ENCODE measurements at places on chromosomes 6 and 20.

GRCh38 chr20:45911486-45912343, at the start of gene PLTP:
Gene PLTP (minus strand): TSS chr20:45912155. CDS start chr20:45911452, 703 bp downstream.
- peak; percentile 25 for DNase-seq

DNA sequence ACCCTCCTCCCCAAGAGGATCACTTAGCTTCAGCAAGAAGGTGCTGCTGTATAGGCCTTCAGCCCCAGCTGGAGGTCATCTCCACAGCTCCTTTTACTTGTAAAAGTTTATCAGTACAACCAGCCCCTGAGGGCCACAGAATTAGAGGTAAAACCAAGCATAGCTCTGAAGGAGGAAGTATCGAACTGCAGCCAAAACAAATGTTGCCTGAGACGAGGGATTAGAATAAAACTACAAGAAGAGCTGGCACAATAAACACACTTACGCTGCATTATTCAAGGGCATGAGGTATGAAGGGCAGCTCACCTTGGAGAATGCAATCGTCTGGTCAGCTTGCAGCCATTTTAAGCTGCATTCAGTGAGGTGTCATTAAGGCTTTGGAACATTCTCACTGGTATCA, 21.1 kb upstream of the FOXQ1 start:
- DNase-seq, result no peak

DNA sequence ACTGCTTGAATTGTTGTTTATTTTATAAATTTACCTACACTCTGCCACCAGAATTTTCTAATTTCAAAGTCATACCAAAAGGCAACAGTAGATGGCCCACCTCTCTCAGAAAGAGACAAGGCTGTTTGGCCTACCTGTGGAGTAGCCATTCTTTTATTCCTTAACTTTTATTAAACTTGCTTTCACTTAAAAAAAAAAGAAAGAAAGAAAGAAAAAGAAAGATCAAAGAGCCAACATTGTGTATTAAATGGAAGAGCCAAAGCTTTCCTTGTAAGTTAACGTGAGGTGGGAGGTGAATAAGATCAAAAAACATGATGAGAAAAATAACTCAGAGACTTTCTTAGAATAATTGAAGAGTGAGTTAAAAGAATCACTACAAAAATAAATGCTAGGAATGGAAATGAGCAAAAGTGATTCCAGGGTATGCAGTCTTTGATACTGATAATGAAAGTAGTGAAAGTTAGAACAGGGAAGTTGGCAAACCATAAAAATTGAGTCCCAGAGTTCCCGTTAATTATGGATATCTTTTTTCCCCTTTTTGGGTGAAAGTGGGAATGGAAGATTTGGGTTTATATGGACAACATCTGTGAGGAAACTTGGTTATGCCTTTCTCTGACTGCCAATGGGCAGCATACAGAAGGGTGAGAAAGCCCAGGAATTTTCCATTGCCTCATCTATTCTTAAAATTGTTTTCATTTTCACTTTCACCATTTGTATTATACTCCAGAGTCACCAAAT, 35.9 kb upstream of the MYB start:
- no peak for DNase-seq

DNA sequence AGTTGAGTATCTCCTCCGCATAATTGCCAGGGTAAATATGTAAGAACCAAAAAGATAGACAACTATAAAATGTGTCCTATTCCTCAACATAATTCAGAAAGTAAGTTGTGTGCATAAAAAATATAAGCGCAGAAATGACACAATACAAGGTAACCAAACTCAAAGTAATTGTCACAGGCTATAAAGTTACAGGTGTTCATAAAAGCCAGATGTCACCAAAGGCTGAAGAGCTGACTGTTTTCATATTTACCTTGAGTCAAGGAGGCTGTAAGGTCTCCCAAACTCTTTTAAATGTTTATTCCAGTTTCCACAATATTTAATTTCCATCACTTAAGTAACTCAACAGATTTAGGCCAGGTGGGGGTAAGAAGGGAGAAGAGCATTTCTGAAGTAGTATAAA, 192.2 kb upstream of the MARCKS start:
- DNase-seq, result no peak

DNA sequence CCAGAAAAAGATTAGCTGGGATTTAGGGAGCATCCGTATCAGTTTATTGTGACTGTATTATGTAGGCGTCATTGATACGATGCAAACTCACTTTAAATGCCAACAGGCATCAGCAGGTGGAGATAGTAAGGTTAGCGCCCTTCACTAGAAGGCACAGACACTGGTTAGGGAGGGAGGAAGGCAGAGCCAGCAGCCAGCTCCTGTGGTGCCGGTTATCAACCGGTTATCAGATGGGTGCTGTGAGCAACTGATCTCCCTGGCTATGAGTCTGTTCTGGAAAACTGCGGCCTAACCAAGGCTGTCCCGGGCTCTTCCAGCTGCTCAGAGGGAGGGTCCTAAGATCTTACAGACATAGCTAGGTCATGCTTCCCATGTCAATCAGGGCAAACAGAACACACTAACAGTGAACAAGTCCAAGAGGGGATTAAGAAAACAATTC, 47.5 kb upstream of the CD93 start:
- DNase-seq, result no peak

- no peak for DNase-seq
These were observed 167.8 kb downstream of the LRFN2 start for GRCh38 chr6:40419377-40419776.

DNA sequence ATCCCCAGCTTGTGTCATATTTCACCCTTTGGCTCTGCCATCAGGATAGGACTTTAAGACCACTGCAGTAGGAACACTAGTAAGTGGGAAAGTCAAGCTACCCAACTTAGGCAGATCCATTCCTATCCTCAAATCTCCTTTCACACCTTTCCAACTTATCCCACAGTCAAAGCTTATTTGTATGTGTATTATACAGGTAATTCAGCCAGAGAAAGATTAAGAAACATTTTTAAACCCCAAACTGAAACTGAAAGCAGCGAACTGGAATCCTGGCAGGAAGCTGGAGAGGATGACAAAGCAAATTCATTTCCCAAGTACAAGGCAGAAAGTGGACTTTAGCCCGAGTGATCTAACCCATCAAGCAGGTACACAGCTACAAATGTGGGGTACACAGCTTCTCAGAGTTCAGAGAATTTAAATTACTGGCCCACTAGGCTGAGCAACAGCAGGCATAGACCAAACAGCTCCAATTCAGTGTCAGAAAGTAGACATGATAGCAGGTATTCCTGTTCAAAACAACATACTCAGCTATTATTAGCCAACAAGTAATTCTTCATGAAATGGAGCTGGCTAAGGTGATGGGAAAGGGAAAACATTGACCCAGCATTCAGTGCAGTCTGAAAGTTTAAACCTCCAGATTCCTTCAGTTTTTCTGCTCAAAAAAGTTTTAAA, 39.1 kb downstream of the ILRUN start:
- DNase-seq, result no peak

GRCh38 chr6:31903957-31904356, 2.1 kb upstream of the ZBTB12 start:
- no peak for DNase-seq

DNA sequence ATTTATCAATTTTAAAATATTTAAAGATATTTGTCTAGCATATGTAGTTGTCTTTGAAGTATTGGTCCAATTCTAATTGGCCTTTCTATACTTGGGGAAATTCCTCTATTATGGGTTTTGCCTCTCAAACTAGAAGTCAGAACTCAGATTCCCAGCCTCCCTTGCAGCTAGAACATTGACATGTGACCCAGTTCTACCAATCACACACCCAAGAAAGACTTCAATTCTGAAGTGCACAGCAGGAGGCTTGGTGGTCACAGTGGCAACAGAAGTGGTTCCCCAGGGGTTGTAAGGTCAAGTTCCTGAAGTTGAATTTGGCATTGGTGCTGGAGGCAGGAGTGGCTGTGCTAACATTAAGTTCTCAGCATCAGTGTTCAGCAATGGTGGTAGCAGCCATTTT, 14.8 kb upstream of the FKBP5 start:
- no peak for DNase-seq

GRCh38 chr6:109705258-109705657, 14.2 kb downstream of the FIG4 start:
- peak; percentile 68 for DNase-seq

DNA sequence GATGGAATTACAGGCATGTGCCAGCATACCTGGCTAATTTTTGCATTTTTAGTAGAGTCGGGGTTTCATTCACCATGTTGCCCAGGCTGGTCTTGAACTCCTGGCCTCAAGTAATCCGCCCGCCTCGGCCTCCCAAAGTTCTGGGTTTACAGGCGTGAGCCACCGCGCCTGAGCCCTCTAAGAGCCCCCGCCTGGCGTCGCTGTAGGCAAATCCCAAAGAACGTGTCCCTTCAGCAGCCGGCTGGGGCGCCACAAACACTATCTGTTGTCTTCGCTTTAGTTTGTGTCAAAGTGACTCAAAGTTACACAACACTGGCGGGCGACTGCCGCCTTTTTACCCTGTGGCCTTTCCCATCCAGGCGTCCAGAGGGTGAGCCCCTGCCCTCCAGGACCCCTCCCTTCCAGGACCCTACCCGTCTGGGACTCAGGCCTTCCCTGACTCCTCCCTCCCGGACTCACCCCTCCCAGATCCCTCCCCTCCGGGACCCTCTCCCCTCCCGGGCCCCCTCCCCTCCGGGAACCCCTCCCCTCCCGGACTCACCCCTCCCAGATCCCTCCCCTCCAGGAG, 940 bp upstream of the ADRM1 start:
- DNase-seq, result peak; percentile 84

- no peak for DNase-seq
These were observed 123.8 kb upstream of the MLN start for GRCh38 chr6:33927616-33928015.

- DNase-seq, result no peak
These were observed 37.9 kb downstream of the PRDM1 start for GRCh38 chr6:106124015-106124414.

DNA sequence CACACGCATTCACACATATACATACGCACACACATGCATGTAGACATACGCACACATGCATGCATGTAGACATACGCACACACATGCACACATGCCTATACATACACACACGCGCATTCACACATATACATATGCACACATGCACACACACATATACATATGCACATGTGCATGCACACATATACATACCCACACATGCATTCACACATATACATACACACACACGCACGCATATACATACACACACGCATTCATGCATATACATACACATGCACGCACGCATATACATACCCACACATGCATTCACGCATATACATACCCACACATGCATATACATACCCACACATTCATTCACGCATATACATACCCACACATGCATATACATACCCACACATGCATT, 80.5 kb downstream of the WDR27 start:
- no peak for DNase-seq

DNA sequence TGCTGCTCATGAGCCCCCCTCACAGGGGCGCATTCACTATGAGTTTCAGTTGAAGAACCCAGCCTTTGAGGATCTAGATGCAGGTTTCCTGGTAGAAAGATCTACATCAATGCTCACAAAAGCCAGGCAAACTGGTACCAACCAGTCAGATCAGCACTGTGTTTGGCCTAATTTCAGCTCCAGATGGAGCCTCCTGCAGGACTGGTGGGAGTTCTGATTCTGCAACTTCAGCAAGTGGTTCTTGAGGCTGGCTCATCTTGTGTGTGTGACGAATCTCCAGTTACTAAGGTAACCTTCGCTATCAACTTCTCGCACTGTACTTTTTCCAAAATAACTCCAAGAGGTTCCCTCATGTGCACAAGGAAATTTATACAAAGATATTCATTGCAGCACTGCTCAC, 118.8 kb downstream of the ZMYND8 start:
- no peak for DNase-seq

- no peak for DNase-seq
These were observed 20.1 kb downstream of the ENPP3 start for GRCh38 chr6:131657222-131657621.

DNA sequence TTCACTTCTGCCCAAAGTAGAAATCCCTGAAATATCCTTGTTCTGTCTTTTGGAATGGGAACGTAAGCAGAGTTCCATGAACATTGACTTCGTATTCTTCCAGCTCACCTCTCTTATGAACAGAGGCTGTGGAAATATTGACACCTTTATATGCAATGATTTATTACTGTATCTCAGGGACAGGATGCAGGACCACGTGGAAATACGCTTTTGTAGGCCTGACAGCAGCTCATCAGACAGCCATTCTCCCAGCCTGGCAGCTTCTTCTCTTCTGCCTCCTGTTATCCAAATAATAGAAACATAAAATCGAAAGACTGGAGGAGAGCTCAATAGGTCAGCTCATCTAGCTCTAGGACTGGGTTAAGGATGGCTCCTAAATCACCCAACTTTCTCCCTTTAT, 106.2 kb upstream of the DTNBP1 start:
- DNase-seq, result no peak

- DNase-seq, result no peak
These were observed 120.7 kb downstream of the MTFR2 start for GRCh38 chr6:136129365-136129764.

DNA sequence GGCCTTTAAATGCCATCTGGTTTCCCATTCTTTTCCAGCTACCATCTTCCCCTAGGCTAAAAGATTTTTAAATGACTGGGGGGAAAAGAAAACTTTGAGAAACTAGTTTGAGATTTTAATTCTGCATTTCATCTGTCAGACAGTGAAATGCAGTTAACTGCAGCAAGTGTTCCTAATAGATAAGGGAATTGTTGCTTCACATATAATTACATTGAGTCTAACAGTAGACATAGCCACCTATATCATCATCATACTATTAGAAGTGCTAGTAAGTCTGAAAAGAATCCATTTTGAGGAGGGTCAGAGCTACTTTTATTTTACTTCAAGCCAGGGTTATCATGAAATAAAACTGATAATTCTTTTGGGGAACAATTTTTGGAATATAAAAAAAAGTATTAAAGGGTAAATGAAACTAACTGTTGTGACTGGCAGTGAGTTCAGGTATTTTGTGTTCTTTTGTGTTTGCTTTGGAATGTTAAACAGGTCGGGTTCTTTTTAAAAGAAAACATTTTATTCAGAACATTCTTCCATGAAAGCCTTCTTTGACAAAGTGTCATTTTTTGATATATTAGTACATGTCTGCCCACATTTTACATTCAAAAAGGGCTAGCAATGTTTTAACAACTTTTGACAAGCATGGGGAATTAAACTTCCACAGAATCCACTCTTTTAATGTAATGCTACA, 170.1 kb downstream of the HS3ST5 start:
- no peak for DNase-seq

DNA sequence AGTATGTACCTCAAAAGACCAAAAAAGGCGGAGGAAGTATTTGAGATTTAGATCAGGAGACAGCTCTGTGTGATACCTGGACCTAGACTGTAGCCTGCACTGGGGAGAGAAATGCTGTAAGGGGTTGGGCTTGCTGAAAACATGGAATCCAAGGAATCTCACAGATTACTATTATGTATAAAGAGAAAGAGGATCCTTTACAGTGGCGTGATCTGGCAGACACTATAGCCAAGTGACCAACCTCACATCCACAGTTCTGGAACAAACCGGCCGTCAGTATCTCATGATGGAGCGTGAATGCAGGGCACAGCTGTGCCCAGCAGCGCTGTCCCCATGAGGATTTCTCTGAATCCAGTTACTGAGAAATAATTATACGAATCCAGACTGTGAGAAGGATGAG, 12.3 kb downstream of the DDX27 start:
- DNase-seq, result no peak

DNA sequence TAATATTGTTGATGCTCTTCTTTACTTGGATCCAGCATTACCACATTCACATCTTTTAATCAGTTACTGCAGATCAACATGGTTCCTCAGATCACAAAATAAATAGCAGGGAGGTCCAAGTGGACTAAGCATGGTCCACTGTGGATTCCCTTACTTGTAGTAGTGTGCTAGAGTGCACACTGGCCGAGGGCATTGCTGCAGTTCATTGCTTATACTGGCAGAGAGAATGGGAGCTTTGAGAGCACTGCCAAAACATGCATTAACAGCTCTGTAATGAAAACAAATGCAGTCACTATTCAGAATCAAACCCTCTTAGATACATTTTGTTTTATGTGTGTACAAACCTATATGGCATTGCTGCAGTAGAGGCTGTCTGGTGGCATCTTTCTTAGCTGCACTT, 471.5 kb downstream of the CD109 start:
- no peak for DNase-seq
